HAP-1 (cell line): ENCODE measurements at places on chromosomes 3 and 15.
A peak's percentile ranks its signal among the peaks of the same experiment; 100 is the strongest.

DNA sequence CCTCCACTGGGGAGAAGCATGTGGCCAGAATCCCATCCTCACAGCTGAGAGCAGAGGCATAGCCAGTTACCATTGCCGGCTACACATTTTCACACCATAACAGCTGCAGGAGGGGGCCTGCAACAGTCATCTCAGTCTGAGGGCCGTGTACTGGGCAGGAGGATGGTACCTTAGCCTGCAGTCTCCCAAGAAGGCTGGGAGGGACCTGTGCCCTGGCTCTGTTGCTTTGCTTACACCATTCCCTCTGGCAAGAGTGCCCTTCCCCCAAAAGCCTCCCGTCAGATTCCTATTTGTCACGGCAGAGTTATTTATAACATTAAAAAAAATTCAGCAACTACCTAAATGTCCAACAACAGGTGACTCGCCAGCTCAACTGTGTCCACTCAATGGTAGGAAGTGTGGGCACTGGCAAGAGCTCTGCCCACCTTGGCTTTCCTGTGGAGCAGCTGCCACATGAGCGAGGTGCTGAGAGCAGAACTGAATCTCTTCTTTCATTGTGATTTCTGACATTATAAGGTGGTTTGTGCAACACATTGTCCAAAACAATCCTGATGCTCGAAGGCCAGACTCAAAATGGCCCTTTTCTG lies 4.4 kb downstream of the CAMKV start:
- DNase-seq = no peak

- no peak for DNase-seq
Observed at GRCh38 chr3:96958856-96959255, 144.5 kb downstream of the EPHA6 start.

- DNase-seq = no peak
Observed at GRCh38 chr3:46924921-46925584, 47.5 kb downstream of the PTH1R start.

DNA sequence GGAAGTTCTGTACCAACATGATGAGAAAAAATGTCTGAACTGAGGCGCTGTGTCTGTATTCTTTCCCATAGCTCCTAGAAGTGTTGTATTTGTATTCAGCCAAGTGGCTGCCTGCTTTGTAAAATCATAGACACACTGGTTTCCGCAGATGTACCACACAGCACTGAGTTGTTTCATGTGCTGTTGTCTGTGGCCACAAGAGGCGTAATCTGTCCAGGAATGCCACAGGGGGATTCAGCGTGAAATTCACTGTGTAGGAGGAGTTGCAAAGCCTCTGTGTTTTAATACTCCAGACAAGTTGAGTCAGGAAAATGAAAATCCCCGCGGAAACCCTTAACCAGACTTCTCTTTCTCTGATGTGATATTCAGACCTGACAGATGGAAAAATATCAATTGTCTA lies 462.2 kb downstream of the NSUN3 start:
- peak; percentile 6 for DNase-seq

- DNase-seq = no peak
Observed at GRCh38 chr3:114760679-114761078, 386.4 kb downstream of the ZBTB20 start.

DNA sequence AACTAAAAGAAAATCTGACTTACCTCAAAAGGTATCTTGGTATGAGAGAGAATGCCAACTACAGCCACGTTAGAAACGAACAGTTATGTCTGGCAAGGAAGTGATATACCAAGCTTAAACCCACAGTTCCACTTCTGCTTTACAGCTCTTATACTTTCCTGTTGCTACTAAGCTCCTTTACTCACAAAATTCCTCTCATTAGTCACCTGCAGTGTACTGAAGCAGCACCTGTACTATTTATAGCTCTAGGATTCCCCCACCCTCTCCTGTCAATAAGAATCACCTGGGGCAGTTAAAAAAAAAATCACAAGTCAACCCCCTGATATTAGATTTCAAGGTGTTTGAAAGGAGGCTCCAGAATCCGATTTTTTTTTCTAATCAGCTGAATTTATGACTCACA lies 2.9 kb upstream of the TMEM266 start:
- DNase-seq = no peak

- DNase-seq = no peak
Observed at GRCh38 chr3:20975188-20975651, 775.8 kb downstream of the ZNF385D start.

GRCh38 chr3:15280853-15281532 lies 51.4 kb downstream of the SH3BP5 start:
- DNase-seq = no peak

GRCh38 chr15:75138016-75138999 lies 63.4 kb upstream of the C15orf39 start:
- DNase-seq = no peak

DNA sequence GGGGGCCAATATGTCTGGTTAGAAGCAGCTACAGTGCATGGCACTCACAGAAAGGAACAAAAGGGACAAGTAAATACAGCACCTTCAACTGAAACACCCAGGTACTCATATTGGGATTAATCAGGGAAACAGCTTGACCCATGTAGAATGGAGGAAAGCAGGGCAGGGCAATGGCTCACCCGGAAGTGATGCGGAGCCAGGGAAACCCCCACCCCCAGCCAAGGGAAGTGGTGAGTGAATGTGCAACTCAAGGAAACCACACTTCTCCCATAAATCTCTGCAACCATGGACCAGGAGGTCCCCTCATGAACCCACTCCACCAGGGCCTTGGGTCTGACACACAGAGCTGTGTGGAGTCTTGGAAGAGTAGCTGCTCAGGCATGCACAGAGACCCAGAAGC lies 117.1 kb downstream of the MTHFS start:
- DNase-seq = no peak

DNA sequence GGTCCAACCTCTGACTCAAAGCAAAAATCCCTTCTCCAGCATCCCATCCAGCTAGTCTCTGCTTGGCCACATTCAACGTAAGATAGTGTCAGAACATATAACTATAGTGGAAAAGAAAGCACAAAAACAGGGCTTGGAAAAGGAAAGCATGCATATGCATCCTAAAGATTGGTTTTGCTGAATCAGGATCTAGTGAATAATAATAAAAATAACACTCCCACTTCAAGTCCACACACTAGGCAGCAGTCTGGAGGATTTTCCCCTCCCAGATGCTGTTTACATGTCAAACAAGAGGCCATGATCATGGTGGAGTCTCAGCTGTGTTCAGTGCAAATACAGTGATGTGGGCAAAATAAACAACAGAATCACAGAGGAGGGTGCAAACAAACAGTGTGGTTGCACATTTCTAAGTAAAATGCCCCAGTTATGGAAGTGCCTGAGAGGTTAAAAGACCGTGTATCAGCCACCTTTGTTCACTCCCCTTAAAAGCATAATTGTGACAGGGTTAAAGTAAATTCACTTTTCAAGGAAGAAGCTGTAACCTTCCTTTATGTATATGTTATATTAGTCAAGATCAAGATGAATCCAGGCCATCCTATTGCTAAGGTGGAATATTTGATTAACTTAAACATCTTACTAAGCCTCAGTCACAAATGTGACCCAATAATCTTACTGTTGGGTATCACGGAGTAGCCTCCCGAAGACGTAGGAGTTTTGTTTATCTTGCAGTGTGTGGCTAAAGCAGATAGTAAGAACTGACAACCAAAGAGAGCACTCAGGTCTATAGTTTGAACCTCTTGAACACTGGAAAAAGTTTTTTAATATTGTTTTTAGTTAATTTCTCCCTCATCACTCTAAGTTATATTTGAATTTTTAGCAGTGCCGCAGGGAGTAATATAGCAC lies 424.5 kb downstream of the SOX2 start:
- no peak for DNase-seq

DNA sequence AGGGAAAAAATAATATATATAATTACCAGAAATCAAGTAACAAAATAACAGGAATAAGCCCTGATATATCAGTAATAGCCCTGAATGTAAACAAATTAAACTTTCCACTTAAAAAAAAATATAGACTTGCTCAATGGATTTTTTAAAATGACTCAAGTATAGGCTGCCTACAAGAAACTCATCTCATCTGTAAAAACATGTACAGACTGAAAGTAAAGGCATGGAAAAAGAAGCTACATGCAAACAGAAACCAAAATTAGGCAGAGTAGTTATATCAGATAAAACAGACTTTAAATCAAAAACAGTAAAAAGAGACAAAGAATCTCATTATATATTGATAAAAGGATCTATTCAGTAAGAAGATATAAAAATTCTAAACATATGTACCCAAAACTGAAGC lies 82.4 kb upstream of the STT3B start:
- no peak for DNase-seq

GRCh38 chr3:188230962-188231361 lies 77.0 kb downstream of the LPP start:
- no peak for DNase-seq

GRCh38 chr3:139122221-139122581 lies 77.5 kb upstream of the PRR23C start:
- DNase-seq = no peak

- no peak for DNase-seq
Observed at GRCh38 chr15:41891946-41892345, 1.9 kb downstream of the SPTBN5 start.

GRCh38 chr3:129558772-129559564 lies 16.0 kb downstream of the H1-8 start:
- DNase-seq = no peak

DNA sequence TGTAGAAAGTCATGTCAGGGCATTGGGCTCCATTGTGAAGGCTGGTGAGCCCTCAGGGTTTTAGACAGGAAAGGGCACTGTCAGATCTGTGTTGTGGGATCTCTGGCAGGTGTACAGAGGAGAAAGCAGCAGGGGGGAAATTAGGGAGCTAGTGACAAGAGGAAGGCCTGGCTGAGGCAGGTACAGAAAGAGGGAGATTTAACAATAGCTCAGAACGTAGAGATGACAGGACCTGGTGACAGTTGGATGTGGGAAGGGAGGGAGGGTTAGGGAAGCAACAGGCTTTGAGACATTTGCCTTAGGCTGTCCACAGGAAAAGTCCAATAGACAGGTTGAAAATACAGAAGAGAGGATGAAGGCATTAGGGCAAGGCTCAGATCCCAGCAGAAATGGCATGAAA lies 288.1 kb downstream of the EPHB1 start:
- no peak for DNase-seq

DNA sequence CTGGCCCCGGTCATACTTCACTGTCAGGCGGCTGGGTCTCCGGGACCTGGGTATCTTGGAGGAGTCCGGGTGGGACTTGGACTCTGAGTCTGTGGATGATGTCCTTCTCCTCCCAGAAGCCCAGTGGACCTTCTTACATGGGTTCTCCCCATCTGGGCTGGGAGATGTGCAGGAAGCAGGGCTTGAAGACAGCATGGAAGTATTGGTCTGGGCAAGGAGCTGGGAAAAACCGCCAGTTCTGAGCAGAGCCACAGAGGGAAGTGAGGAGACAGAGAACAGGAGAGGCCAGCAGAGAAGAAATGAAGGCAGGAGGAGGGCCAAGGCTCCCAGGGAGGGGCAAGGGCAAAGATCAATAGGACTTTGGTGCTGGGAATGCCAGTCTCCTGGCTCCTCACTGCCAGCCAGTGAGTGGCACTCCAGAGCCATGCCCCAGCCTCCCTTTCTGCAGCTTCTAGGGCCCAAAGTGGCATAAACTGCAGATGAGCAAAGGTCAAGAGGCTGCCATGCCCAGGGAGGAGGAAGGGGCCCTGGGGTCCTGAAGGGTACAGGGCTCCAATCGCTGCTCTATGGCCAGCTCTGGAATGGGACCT lies at the start of gene PPP1R14D:
Gene PPP1R14D (minus strand): TSS at position 262 of the 590 bp plus-strand sequence. CDS start 67 bp downstream, at position 195.
- DNase-seq = no peak

- peak; percentile 44 for DNase-seq
Observed at GRCh38 chr15:34374816-34375215, 7.8 kb upstream of the LPCAT4 start.

GRCh38 chr3:147388700-147389580 lies 17.4 kb downstream of the ZIC4 start:
- DNase-seq = no peak

DNA sequence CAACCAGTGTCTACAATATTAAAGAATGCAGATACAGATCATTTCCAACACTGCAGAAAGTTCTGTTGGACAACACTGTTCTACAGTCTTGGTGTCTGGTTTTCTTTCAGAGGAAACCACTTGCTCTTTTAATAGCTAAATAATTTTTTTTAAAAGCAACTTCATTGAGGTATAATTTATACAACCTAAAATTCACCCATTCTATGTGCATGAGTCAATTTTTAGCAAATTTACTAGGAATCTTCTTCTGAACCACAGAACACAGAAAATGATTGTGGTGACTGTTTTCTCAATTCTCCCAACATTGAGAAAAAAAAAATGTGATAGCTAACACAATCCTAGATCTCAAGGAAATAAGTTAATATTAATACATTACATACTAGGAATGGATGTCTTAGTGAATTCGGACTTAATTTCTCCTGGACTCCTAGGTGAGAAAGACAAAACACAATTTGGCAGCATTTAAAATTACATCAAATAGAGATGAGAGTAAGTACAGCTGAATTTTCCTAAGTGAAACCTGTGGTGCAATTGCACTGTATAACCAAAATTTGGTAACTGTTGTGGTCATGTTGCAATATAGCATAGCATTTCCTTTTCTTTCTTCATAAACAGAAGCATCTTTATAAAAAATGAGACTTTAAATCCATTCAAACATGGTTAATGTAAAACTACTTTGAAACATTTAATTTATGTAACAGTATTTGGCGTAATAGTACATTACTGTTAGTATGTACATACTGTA lies 15.3 kb upstream of the PLCL2 start:
- DNase-seq = no peak

GRCh38 chr15:39034816-39035215 lies 470.2 kb upstream of the RASGRP1 start:
- DNase-seq = no peak

DNA sequence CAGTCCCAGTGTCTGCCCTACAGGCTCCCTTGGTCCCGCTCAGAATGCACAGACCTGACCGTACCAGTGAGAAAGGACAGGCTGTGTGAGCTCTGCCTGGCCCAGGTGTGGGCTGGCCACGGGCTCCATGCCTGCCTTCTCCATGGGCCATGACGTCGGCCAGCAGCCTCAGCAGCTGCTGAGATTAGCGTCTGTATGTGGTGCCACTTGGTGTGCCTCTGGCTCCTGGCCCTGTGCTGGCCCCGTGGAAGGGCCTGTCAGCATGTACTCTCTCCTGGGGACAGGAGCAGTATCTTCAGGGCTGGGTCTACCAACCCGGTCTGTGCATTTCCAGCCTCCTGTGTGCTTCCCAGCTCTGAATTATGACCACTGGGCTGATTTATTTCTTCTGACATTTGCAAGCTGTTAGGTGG lies 25.7 kb downstream of the KLF13 start:
- no peak for DNase-seq

DNA sequence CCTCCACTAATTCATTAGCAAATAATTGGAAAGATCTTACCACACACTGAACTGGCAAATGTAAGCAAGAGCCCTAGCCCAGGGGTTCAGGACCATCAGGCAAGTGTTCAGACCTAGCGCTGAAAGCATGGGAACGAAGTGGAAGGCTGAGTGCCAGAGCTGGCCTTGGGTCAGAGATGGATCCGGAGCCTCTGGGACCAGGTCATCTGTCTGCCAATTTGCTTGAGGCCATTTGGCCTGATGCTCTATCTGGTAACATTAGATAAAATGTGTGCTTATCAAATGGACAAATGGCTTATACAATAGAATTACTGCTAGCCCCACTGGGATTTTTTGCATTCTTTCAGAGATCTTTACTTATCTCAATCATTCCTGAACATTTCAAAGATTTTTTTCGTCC lies 1.4 kb upstream of the TMC3 start:
- DNase-seq = no peak

- no peak for DNase-seq
Observed at GRCh38 chr3:115961380-115961779, 338.1 kb downstream of the GAP43 start.
